ENCODE measurements at places on chromosomes 7 and 10.

GRCh38 chr10:36681751-36682632, 443.4 kb upstream of the ANKRD30A start:
- no peak for DNase-seq

- peak; percentile 69 for DNase-seq
Observed at GRCh38 chr10:124289851-124290795, 128.6 kb downstream of the OAT start.

- no peak for DNase-seq
Observed at GRCh38 chr10:108817584-108817983, 1105.7 kb downstream of the XPNPEP1 start.

GRCh38 chr7:55587687-55588378, 15.5 kb upstream of the VOPP1 start:
- no peak for DNase-seq

- peak; percentile 82 for DNase-seq
Observed at GRCh38 chr7:47939425-47940036, 8.7 kb downstream of the PKD1L1 start.

DNA sequence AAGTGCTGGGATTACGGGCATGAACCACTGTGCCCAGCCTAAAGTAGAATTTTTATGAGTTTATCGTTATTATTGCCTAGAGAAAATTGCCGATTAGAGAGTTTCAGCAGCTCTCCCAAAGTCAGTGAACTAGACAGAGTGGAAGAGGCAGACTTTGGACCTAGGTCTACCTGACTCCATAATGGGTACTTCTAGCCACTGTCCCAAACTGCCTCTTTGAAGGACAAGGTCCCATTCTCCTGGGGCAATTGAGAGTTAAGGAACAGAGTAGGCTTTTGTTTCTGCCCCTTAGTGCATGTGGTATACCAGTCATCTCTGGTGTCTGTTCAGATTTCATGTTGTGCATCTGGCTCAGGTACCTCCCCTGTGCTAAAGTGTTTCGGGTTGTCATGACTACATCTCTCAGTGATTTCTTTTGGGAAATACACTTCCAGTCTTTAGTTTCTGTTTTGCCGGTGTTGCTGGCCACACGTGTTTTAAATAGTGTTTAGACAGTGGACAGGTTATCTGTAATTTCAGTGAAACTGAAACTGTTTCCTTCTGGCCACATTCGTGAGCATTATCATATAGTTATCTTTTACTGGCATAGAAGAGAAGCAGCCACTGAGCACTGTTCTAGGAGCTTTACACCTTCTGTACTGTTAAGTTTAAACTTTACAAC, 4.7 kb downstream of the TMEM236 start:
- no peak for DNase-seq

- no peak for DNase-seq
Observed at GRCh38 chr7:117047496-117047895, 94.2 kb downstream of the ST7 start.

- no peak for DNase-seq
Observed at GRCh38 chr7:156379324-156380070, 261.1 kb upstream of the RNF32 start.

DNA sequence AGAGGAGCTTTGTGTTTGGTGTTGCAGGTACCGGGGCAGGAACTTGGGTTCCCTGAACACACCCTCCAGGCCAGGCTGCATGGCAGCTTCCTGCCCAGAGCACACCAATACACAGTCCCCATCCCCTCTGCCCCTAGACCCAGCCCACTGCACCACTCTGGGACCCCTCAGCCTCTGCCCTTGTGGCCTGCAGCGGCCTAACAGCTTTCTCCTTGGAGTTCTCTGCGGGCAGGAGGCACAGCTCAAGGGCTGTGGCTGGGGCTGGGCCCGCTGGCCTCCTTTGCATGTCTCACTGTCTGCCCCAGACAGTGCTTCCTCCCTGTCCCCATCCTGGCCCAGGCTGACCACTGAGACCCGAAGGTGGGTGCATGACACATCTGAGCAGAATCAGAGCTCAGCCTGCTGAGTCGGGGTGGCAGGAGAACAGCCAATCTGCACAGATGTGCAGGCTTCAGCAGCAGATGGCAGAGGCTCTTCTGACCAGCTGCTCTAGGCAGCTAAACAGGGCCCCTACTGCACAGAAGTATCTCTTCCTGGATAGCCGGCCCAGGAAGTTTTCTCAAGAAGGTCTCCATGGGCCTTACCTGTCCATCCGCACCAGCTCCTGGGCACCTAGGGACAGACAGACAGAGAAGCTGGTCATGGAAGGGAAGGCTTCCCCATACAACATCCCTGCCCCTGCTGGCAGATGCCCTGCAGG, 20.8 kb downstream of the VSIR start:
- DNase-seq = no peak

DNA sequence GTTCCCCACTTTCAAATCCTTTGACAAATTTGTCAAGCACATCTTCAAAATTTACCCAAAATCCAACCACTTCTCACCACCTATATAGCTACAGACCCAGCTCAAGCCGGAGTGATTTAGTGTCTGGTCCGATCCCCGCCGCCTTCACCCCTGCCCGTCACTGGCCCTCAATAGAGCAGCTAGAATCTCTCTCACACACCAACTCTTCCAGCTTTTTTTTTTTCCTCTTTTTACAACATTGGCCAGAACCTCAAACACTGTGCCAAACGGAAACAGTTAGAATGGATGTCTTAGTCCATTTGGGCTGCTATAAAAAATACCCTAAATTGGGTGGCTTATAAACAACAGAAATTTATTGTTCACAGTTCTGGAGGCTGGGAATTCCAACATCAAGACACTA, 41.1 kb upstream of the TMEM72 start:
- no peak for DNase-seq

DNA sequence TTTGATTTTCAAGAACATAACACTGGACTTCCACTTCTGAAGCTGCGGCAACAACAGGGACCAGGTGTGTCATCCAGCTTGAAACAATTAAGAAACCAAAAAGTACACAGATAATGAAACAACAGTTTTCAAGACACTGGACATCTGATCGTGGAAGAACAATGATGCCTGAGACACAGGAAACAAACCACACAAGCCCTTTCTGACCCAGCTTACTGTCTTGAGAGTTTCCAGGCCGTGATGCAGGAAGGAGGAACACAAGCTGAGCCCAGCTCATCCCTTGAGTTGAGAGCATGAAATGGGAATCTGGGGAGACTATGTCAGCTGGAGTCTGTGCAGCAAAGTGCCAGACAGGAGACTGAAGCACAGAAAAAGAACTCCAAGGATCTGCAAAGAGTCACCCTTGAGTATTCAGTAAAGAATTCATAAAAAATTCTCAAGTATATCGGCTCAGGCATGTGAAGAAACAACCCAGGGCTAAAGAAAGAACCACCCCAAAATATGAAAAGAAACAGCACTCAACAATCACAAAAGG, 91.6 kb downstream of the RNF32 start:
- DNase-seq = no peak

Data from osteocyte (in vitro differentiated cells).